Cardiac muscle cell (in vitro differentiated cells and primary cell): ENCODE measurements at places on chromosomes 4 and X. TPM values are rescaled to one million over a fixed set of nuclear protein-coding genes. Genes with fewer than 3 reads are reported as not detected.

GRCh38 chr4:183353557-183353956 is 31.3 kb upstream of the CLDN24 start:
- DNase-seq = no peak

GRCh38 chr4:86089781-86090323 is 270.0 kb downstream of the MAPK10 start:
- no peak for DNase-seq

DNA sequence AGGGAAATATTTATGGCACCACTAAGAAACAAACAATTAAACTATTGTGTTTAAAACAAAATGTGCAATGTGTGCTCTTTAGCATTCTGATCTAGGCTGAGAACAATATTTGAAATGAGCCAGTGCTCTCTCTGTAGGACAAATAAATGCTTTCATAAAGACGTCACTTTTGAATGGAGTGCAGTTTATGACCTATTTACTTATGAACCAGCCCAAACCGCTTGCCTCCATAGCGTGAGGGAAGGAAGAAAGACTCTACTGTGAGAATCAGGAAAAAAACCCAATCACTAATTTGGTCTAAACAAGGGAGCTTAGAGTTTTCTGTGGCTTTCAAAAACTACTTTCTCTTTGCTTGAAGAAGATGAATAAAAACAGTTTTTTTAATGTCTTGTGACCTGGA is 39.4 kb downstream of the SAT1 start:
- DNase-seq = no peak

DNA sequence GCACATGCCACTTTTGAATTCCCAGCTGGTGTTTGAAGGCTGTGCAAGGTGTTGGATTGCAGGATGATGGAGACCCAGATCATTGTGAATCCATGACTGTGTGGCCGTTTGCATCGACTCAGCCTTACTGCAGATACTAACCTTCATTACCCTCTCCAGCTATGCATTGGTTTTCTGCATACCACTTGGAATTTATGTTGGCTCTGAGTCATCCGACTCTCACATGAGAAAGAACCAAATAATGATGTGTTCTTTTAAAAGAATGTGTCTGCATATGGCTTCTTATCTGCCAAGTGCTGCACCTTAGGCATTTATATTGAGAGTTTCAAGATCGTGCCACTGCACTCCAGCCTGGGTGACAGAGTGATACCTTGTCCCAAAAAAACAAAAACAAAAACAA is 106.7 kb upstream of the PRKX start:
- DNase-seq = no peak

- peak; percentile 9 for DNase-seq
These were observed 21.5 kb upstream of the PHKA1 start for GRCh38 chrX:72735561-72735960.

- peak; percentile 70 for DNase-seq
These were observed 66.1 kb upstream of the HGFAC start for GRCh38 chr4:3375688-3376087.

DNA sequence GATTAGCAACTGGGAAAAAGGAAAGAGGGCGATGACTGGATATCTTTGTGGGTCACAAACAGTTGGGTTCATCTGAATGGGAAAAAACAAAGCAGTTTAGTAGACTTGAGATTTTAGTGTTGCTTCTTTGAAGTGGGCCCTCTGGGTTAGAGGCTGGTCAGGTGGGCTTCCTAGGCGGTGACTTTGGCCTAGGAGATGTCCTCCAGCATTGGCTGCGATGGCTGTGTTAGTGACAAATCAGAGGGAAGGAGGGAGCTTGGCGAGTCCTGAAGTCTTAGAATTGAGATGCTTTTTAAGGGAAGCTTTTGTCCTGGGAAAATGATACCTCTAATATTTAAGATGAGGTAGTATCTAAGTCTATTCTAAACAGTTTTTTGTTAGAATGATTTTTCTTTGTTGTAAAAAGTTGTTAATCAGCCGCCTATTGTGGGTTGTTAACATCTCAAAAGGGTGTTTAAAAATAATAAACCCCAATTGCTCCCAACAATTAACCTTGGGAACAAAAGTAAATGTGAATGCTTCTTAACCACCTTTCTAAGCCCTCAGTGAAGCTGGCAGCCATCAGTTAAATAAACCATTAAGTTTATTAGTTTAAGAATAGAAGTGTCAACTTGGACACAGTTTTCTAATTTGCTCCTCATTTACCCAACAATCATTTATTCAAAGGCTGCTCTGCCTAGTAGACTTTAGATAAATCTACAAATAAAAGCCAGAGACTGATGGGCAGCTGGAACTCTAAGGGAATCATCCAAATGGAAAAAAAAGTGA is 31.7 kb downstream of the DLG3 start:
- no peak for DNase-seq

- peak; percentile 73 for DNase-seq
These were observed 138.9 kb downstream of the DCLK2 start for GRCh38 chr4:150217192-150217591.

DNA sequence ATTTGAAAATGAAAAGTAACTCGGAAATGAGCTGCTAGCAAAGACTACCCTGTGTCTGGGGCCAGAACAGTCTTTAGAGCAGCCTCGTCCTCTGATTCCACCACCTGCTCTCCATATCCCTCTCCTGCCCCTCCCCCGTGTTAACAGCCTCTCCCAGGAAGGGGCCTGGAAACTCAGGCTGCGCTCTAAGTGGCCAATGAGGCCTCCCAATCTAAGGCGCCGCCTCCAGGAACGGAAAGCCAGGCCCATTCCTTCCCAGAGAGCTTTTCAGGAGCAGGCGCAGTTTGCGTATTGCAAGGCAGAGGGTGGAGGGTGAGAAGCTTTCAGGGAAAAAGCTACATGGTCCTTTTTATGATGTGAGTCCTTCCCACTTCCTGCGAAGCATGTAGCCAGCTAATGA is 31.2 kb downstream of the RS1 start:
- peak; percentile 56 for DNase-seq

GRCh38 chr4:102959496-102959895 is 60.0 kb downstream of the SLC9B1 start:
- DNase-seq = no peak

- DNase-seq = no peak
These were observed 487.4 kb downstream of the PABPC4L start for GRCh38 chr4:133714211-133714610.

- DNase-seq = peak; percentile 14
These were observed 8.1 kb upstream of the FABP2 start for GRCh38 chr4:119329835-119330620.

DNA sequence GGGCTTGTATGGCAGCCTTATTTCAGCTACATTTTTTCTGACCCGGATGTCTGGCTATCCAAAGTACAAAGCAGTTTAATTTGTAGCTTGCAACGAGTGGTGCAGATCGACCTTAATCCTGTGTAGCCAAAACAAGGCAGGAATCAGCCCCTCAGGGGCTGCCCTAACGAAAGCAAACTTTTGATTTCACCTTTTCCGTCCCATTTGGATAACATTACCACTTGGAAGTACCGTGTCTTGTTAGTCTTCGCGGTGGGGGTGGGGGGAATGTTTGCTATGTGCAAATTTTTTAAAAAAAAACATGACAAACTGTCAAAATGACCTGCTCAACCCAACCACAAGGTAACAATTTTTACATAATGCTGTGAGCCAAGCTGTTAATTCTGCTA is 766 bp upstream of the DNAJB14 start:
- peak; percentile 0 for DNase-seq

DNA sequence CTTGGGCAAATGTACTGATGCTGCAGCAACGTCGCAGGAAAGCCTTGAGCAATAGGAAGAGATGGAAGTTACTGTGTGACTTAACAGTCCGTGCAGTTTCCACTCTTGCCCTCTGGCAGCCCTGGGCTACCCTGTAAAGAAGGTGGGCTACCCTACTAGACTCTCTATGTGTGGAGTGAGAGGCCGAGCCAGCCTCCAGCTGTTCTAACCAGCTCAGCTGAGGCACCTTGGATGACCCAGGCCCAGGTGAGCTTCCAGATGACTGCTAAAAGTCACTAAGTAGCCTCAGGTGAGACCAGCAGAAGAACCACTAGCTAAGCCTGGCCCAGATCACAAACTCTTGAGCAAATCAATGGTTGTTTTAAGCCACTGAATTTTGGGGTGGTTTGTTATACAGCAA is 34.9 kb upstream of the PPP2R2C start:
- no peak for DNase-seq

DNA sequence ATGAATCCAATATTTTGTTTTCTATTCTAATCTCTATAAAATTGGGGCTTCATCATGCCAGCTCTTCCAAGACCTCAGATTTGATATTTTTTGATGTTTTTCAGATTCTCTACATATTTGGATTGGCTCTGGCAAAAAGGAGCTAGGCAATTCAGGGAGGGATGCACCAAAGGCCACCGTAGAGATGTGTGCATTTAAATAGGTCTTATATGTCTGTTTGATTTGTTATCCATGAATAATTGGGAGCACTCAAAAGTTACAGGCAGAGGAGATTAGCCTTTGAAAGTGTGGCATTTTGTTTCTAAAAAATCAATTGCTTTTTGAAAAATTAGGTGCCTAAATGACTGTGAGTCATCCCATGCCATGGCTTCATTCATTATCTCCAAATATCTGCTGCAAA is 147.1 kb upstream of the RPS6KA6 start:
- no peak for DNase-seq

DNA sequence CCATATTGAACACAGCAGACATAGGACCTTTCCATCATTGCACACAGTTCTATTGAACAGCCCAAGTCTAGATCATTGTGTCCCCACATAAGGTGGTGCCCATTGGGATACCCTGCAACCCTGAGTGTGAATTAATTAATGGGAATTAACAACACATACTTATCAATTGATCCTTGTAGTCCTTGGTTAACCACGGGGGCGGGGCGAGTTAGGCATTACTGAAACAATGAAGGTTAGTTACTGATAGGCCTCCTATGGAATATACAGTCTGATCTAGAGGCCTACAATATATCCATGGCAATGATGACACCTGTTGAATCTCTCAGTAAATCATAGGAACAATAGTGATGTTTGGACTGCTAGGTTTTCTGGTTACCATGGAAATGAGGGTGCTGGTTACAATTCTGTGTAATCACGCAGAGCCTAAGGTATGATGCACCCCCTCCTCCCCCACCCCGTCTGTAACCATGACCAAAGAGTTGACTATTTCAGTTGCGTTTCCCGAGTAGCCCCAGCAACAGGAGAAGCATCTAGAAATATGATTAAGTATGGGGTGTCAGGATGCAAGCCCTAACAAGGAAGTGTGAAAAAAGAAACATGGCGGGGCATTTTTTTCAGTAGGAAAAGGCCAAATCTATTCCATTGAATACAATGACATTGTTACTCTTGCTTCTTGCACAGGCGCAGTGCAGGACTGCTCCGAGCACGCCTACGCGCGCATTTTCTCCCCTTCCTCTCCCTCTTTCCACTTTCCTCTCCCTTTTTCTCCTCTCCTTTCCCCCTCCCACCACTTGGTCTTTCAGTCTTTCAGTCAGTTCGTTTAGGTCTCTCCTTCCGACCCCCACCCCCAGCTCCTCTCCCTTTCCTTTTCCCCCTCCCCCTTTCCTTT is 677 bp upstream of the NONO start:
- DNase-seq = no peak

GRCh38 chr4:75069493-75070074 is 136.7 kb downstream of the PARM1 start:
- no peak for DNase-seq

- DNase-seq = no peak
These were observed 27.1 kb upstream of the REST start for GRCh38 chr4:56880572-56880971.

- DNase-seq = no peak
These were observed 18.8 kb upstream of the CLDN34 start for GRCh38 chrX:9948406-9948805.

DNA sequence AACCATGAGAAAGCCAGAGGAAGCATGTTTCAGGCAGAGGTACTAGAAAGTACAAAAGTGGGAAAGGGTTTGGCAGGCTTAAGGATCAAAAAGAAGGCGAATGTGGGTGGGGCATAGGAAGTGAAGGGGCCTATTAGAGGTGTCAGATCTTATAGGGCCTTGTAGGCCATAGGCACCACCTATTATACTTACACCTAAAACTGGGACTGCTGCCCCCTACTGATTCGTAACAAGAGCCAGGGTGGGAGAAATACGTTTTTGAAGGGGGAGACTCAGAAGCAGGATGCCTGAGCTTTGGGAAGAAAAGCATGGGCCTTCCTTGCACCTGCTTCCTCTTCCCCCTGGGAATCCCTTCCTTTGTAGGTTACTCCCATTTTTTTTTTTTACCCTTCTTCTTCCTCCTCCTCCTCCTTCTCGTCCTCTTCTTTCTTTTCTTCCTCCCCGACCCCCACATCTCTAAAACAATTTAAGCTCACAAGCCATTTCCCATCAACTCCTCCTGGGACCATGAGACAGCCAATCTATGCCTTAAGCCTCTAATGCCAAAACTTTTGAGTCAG is 40.7 kb upstream of the GPC3 start:
- DNase-seq = peak; percentile 22

DNA sequence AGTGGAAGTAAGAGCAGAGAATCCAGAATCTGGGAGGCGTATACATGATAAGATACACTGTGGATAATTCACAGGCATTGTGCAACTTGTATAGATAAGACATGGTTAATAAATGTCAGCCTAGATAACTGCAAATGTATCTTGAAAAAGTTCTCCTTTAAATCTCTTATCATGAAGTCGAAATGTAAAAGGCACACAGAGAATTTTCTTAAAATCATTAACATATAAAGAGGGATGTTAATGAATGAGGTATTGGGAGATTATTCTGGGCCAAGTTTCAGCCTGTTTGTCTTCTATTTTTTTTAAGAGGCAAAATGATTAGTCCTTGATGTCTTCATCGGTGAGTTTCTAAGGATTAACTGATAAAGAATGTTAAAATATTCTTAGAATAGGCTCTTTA is 835 bp downstream of the TDO2 start:
- no peak for DNase-seq

GRCh38 chrX:120752431-120753082 is 122.7 kb upstream of the C1GALT1C1 start:
- no peak for DNase-seq

GRCh38 chr4:38907696-38908270 is 40.2 kb downstream of the FAM114A1 start:
- DNase-seq = no peak

The PNMA6F gene
- not detected in 2 replicates for total RNA-seq

The CTAG2 gene
- total RNA-seq = not detected in 2 replicates

The EPHA5 gene
- total RNA-seq = 0.15 and 0.21 TPM in 2 replicates

The MEPE gene
- total RNA-seq = not detected in 2 replicates

The MSANTD1 gene
- 1.4 and 2.7 TPM in 2 replicates for total RNA-seq

The VSIG4 gene
- not detected in 2 replicates for total RNA-seq

The YIPF7 gene
- total RNA-seq = not detected in 2 replicates

The BEX2 gene
- total RNA-seq = 113 and 142 TPM in 2 replicates

The GRIA2 gene
- total RNA-seq = not detected in 2 replicates

The GPR82 gene
- not detected in 2 replicates for total RNA-seq

The MAGEC1 gene
- not detected in 2 replicates for total RNA-seq

The IBSP gene
- not detected in 2 replicates for total RNA-seq

The SERPINA7 gene
- not detected in 2 replicates for total RNA-seq

The GAR1 gene
- 11.9 and 13.4 TPM in 2 replicates for total RNA-seq

The GABRA4 gene
- total RNA-seq = 0.03 and 0.28 TPM in 2 replicates
